Esophagus squamous epithelium (tissue), 5 donors: ENCODE measurements at places on chromosomes 2 and 18.

GRCh38 chr2:39107724-39108273 lies 13.1 kb downstream of the SOS1 start:
- DNase-seq: no peak

- no peak for DNase-seq
These were observed 84.6 kb downstream of the EIF2AK3 start for GRCh38 chr2:88542668-88543067.

DNA sequence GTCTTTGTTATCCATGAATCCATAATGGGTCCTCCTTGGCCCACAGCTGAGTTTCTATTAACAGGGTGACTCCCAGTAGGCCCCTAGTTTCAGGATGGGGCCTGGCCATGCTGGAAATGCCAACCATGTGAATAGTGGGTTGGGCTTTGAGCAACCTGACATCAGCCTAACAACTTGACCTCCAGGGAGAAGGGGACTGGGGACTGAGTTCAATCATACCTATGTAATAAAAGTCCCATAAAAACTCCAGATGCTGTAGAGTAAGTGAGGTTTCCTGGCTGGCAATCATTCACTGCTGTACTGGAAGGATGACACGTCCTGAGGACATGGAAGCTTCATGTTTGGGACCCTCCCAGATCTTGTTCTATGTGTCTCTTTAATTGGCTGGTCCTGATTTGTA lies 7.9 kb downstream of the REV1 start:
- DNase-seq: no peak

DNA sequence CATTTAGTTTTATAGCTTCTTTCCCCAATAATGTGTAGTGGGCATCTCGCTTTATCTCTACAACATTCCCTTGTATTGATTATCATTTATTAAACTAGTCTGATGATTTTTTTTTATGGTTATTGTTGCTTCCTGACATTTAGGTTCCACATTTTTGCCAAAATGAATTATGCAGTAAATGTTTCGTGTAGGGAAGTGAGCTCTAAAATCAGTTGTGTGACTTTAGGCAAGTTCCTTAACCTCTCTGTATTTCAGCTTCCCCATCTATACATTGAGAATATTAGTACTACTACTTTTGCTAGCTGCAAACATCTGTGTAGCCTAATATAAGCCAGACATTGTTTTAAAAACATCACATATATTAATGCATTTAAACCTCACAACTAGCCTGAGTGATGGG lies 22.9 kb downstream of the SOCS6 start:
- no peak for DNase-seq

DNA sequence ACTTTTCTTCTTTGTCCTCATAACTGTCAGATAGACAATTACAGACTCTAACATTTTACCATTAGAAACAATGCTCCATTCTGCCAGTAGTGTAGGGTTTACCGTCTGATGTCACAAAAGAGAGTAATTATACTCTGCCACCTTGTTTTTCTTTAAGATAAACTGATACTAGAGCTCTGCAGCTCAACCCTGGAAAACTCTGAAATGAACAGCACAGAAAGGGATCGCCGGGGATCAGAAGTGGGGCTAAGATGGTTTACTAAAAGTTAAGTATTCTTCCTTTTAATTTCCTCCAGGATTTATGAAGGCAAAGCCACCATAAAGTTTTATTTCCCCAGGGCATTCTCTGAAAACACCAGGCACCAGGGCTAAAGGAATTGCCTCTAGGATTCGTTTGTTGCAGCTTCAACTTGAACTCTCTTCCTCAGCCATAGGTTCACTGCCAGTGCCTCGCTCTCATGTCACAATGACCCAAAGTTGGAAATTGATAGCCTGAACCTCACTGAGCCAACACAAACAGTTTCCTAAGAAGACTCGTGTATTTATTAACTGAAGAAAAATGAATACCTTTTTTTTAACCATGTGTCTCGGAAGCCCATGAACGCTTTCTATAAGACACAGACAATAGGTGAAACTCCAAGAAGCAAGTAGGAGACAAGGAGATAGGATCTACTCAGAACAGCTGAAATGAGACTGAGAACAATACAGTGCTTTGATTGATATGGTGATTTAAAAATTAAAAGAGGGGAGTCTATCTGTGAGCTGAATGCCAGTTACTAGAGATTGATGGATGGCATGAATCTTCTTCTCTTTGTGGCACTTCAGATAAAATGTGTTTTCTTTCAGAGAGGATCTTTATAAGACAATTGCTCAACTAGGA lies 121.5 kb upstream of the SPATS2L start:
- DNase-seq: no peak

GRCh38 chr2:157302492-157303099 lies 23.0 kb downstream of the ERMN start:
- no peak for DNase-seq

DNA sequence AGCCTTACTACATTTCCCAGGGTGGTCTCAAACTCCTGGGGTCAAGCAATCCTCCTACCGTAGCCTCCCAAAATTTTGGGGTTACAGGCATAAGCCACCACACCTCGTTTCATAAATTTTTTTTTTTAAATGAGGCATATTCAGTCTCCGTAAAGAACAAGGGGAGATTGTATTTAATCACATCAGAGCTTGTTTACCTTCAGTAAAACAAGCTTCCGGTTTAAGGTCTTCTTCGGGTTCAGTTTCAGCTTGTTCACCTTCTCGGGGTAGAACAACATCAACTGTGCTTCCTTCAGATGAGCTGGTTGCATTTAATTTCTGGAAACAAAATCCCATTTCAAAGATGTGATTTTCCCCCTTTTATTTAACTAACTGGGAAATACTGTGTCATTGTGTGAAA lies 88.6 kb downstream of the SCN3A start:
- no peak for DNase-seq

DNA sequence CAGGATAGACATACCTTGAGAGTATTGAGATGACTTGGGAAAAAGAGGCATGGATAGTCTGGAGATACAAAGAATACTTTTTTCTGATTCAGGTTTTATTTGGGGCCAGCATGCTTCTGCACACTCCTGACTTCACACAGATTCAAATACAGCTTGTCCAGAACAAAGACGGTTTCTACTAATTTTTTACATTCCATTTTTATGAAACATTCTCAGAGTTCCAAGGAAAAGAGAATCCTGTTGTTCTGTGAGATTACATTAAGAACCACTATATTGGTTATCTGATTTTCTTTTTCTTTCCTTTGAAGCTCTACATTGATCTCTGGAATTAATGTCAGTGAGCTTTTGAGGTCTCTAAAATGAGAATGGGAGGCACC lies 41.0 kb downstream of the PTPRM start:
- DNase-seq: no peak

GRCh38 chr18:13793819-13794218 lies 30.1 kb upstream of the MC5R start:
- no peak for DNase-seq

DNA sequence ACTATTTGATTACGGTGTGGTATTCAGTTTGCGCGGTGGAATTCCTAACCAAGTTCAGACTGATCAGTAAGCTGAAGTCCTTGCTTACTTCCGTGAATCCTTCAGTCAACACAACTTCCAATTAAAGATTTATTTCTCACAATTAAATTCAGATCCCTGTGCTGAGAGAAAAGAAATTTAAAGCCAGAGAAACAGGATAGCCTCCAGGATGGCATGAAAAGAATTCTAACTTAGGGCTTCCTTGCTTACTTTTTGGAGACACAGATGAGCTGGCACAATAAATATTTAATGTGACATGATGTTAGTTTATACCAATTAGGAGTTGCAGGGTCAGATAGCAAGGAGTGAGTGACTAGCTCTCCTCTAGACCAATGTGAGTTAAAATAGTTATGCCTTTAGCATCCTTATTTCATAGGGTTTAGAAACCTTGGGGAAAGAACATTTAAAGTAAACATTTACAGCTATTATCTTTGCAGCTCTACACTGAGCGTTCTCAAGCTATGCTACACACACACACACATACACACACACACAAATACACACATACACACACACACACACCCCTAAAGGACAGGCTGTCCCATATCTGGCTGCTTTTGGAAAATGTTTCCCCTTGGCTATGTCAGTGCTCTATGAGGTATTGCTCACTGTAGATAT lies 151.0 kb downstream of the TRIB2 start:
- DNase-seq: no peak

DNA sequence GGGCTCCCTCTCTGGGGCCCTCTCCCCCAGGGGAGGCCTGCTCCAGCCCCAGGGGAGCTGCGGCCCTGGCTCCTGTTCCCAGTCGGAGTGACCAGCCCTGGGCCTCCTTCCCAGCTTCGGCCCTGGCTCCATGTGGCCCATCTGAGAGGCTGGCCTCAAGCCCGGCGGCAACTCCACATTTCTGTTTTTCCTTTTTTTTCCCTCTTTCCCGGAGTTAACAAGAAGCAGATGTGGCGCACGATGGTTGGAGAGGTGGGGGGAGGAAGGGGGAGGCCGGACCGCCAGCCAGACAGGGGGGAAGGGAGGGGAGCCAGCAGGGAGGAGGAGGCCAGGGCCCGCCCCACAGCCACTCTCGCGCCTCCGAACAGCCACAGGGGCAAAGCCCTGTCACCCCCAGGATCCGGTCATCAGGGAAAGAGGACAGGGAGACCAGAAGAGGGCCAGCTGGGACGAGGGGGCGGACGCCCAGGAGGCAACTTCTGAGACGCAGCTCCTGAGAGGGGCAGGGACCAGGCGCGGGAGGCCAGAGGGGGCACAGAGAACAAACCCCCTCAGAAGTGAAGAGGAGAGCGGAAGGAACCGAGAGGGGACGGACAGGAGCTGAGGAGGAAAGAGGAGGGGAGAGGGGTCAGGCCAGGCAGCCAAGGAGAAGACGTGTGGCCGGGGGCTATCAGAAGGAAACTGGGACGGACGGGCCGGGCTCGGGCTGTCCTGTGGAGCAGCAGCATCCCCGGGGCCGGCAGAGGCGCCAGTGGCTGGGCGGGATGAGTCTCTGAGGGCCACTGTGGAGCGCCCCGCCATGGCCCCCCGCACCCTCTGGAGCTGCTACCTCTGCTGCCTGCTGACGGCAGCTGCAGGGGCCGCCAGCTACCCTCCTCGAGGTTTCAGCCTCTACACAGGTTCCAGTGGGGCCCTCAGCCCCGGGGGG lies at the start of gene EMILIN1:
Gene EMILIN1, plus strand, starts transcription at position 349 of the 928 bp plus-strand sequence. Its CDS starts 451 bp downstream, at position 800.
- DNase-seq: no peak

GRCh38 chr2:173775440-173775839 lies 189.7 kb downstream of the SP3 start:
- DNase-seq: no peak

DNA sequence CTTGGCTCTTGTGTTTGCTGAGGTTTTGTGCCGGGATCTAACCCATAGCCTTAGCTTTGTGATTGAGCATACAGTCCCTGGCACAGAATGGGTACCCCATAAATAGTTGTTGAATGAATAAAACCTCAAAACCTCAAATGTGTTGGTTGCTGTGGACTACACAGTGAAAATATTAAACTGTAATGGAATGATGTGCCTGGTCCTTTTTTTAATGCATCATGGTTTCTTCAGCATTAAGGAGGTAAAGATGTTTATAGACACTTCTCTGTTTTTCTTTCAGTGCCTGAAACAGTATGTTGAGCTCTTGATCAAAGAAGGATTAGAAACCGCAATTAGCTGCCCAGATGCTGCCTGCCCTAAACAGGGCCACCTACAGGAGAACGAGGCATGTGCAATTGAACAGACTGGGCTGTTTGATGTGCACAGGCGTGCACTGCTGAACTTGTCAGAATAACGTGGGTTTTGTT lies 97.0 kb downstream of the RNF144A start:
- no peak for DNase-seq

DNA sequence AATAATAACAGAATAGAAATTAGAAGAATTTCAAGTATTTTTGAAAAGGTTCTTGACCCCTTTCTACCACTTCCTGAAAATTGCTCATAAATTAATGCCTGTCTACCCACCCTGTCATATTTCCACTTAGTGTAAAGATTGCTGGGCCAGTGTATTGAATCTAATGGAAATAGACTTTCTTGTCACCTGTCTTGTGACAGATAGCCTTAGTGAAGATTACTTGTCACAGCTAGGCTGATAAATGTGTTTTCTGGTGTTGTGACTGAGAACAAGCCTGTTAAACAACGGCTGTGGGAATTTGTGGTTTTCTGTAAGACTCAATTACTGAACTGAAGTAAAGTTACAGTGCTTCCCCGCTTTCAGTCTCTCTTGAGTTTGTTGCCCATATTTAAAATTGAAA lies 37.0 kb downstream of the PIK3C3 start:
- DNase-seq: no peak

- peak; percentile 3 for DNase-seq
These were observed 537 bp downstream of the AGFG1 start for GRCh38 chr2:227472265-227473121.

DNA sequence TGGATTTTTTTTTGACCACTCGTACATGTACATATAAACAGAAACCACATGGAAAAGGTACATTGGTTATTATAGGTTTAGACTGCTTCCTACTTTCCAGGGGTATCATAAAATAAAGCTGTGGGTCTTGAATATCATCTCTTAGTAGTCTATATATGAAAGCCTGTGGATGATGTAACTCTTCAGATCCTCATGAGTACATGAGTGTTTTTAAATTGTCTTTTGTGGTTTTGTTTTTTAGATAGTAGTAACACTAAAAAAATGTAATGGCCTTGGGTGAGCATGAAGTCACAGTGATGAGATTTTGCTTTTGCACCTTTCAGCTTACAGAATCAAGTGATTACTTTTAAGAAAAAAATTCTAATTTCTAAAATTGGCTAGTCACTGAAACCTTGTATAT lies 80.2 kb downstream of the RAB3GAP1 start:
- DNase-seq: no peak

- DNase-seq: no peak
These were observed 1027.9 kb upstream of the FAM98A start for GRCh38 chr2:34627003-34627402.

DNA sequence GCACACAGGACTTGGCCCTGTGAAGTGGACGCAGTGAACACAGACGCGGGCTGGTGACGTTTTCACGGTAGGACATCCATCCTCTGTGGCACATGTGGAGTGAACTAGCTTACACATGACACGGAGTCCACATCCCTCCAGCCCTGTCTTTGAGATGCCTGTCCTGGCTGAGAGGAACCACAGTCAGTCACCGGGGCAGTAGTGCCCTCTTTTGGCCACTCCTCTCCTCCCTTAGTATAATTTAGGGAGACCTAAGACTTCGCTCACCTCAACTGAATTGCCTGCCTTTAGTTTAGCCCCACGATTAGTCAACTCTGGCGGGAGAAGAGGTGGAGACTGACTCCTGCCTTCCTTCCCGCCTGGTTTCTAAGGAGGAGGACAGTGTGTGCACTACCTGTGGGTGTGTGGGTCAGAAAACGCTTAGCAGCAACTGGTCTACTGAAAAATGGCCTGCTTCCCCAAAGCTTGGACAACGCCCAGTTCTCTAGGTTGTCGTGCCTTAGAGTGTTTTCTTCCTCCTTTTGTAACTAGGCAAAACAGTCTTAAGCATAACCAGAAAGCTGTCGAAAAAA lies 70.6 kb downstream of the MBP start:
- no peak for DNase-seq

- no peak for DNase-seq
These were observed 360.4 kb upstream of the DSEL start for GRCh38 chr18:67876871-67877270.

- no peak for DNase-seq
These were observed 656 bp downstream of the TBC1D8 start for GRCh38 chr2:101150306-101151145.

DNA sequence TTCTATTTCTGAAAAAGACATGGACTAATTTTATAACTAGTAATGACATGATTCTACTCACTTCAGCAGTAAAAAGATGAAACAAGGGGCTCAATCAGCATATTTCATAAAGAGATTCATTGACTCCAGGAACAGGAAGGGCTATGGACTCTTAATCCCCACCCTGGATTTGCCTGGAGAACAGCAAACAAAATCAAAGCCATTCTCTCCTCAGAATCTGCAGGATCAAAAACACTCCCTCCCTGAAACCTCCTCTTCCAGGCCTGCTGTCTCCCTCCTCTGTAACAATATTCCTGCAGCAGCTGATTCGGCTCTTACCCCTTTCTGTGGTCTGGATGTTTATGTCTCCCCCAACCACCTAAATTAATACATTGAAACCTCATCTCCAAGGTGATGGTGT lies 57.0 kb downstream of the ZC3H8 start:
- DNase-seq: no peak
